Jurkat, Clone E6-1 (cell line): ENCODE measurements at places on chromosomes 1 and 21.

DNA sequence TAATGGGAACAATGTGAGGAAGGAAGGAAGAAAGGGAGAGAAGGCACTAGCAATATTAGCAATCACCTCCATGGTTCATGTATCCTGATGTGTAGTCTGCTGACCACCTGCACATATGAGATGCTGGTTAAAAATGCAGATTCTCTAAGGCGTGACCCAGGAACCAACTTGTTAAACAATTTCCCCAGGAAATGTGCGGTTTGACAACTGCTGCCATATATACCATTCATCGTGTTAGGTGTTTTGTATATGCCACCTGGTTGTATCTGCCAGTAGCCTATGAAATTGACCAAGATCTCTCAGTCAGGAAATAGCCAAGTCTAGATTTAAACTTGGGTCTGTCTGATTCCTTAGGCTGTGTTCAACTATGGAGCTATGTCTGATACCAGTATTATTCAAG is 4.1 kb downstream of the SEMA4A start:
- peak; percentile 84 for DNase-seq

GRCh38 chr1:176638713-176639526 is 175.9 kb downstream of the PAPPA2 start:
- no peak for DNase-seq

DNA sequence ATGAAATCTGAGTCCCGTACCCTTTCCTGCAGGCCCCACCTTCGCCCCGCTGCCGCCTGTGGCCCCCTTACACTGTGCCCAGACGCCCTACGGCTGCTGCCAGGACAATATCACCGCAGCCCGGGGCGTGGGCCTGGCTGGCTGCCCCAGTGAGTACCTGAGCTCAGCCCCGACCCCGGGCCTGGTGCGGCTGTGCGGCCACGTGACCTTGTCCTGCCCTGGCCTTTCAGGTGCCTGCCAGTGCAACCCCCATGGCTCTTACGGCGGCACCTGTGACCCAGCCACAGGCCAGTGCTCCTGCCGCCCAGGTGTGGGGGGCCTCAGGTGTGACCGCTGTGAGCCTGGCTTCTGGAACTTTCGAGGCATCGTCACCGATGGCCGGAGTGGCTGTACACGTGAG is 25.2 kb downstream of the AGRN start:
- no peak for DNase-seq

DNA sequence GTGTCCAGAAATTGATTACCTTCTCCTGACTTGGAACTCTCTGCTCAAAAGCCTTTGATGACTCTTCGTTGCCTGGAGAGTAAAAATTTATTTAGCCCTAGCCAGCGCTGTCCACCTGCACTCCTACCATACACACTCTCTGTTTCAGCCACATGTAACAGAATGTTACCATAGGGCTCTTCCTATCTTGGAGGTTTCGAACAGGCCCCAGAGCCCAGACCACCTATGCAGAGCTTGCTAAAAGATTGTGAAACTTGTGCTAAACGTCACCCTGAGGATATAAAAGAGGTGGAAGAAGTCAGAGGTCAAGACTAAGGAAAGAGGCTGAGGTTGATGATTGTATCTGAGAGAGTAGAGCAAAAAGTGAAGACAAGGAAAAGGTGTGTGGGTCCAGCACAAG is 237.0 kb upstream of the HOOK1 start:
- no peak for DNase-seq

- no peak for DNase-seq
These were observed 163.0 kb upstream of the EDN2 start for GRCh38 chr1:41647221-41648135.

GRCh38 chr1:45876000-45876617 is 72.7 kb downstream of the MAST2 start:
- no peak for DNase-seq

GRCh38 chr1:169816617-169817016 is 21.9 kb upstream of the METTL18 start:
- no peak for DNase-seq

- no peak for DNase-seq
These were observed 58.2 kb downstream of the CD34 start for GRCh38 chr1:207852576-207853371.

DNA sequence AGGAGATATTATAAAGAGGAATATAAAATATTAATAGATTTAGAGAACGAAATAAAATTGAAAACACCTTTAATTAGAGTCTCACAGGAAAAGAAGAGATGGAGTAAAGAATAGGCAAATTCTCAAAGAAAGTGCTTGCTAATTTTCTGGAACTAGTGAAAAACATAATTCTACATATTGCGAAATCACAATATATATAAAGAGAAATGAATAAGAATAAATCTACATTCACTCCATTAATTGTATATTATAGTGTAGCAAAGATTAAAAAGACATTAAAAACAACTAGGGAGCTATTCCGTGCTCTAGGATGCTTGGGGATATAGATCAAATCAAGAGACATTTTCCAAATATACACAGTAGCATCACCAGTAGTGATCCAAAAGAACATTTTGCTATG is 685.2 kb upstream of the NCAM2 start:
- DNase-seq = no peak

- DNase-seq = no peak
These were observed 17.2 kb downstream of the PODN start for GRCh38 chr1:53079251-53079650.

DNA sequence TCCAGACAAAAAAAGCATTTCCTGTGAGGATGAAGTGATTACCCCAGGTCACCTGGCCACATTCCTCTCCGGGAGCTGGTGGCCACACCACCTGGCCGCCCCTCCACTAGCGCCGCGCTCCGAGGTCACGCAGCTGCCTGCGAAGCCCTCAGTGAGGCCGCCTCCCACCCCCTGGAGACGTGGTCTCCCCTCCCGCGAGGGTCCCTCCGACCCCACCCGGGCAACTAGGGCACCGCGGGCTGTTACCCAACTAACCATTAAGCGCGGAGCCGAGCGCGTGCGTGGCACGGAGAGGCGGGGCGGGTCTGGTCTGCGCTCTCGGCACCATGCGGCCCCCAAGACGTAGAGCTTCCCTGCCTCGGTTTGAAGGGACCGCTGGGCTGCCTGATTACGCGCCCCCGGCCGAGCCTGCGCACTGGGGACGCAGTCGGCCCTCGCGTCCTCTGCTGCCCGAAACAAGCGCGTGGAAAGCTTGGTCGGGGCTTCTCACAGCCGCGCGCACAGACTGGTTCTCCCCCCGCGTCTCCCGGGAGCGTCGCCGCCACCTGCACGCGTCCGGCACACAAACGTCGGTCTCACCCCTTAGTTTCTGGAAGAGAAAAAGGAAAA is 106.5 kb downstream of the SLC16A1 start:
- DNase-seq = no peak

DNA sequence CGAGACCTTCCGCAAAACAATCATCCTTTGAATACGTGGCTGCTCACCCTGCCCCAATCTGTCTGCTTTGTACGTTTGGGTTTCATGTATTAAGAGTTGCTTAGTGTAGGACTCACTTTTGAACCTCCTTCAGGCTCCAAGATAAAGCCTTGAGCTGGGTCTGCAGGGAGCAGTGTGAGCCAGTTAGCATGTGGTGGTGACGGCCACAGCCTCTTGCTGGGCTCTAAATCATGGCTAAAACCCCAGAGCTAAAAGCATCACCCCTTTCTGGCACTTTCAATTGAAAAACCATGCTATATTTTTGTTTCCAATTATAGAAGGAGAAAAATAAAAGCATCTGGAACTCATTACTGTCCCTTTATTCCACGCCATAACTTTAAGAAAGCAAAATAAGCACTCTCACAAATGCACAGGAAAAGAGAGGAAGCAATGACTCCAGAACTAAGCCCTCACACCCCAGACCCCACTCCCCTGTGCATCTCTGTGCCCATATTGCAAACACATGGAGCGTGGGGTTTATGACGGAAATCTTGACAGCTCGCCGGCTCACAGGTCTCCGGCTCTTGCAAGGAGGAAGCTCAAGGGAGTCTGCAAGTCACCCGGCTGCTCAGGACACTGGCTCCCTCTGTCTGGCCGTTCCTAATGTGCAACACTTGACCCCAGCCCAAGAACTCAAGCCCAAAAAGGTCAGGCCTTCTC is 135.5 kb downstream of the MIS18A start:
- no peak for DNase-seq

- DNase-seq = no peak
These were observed 335.7 kb upstream of the NCAM2 start for GRCh38 chr21:20662514-20662913.

DNA sequence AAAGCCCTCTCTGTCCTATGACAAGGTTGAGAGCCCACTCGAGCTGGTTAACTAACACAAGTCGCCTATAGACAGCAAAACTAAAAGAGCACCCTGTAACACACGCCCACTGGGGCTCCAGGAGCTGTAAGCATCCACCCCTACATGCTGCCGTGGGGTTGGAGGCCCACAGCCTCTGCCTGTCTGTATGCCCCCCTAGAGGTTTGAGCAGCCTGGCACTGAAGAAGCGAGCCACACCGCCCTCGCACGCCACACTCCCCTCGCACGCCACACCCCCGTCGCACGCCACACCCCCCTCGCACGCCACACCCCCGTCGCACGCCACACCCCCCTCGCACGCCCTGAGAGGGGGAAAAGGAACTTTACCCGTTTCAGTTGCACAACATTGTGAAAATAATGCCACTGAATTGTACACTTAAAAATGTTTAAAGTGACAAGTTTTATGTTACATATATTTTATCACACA is 13.2 kb upstream of the HMGCL start:
- DNase-seq = peak; percentile 70

- no peak for DNase-seq
These were observed 88.4 kb downstream of the PRKAB2 start for GRCh38 chr1:147083919-147084272.

GRCh38 chr1:82260666-82261065 is 459.9 kb downstream of the ADGRL2 start:
- DNase-seq = no peak

DNA sequence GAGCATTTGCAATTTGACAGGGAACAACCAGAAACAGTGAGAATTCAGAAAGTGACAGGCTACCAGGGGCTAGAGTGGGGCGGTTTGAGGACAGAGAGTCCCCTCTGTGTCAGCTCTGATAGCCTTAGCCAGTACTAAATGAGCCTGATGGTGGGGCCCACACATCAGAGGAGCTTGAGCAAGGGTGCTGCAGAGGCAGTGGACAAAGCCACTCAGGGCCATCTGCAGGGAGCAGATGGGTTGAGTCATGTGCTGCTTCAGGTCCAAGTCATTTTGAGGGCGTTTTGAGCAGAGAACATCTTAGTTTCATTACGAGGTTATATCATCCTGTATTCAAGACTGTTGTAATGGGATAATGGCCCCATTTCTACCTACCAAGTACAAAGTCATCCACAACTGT is 7.7 kb downstream of the LRRC52 start:
- no peak for DNase-seq

DNA sequence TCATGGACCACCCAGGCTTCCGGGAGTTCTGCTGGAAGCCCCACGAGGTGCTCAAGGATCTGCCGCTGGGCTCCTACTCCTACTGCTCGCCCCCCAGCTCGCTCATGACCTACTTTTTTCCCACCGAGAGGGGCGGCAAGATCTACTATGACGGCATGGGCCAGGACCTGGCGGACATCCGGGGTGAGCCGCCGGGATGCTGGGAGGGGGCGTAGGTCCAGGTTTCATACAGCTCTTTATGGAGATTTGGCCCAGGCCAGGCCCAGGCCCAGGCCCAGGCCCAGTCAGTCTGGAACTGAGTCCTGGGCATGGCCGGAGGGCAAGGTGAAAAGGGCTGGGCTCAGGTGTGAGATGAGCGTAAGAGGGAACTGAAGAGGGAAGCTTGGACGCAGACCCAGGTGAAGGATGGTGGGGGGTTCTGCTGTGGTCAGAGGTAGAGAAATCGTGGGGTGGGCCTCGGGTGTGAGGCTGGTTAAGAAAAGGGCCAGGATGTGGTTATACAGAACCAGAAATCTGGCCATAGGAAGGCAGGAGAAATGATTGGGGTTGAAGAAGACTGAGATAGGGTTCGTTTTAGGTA is 23.0 kb downstream of the DISP3 start:
- DNase-seq = no peak
